ENCODE measurements at places on chromosomes 2 and 18.
A peak's percentile ranks its signal among the peaks of the same experiment; 100 is the strongest.

DNA sequence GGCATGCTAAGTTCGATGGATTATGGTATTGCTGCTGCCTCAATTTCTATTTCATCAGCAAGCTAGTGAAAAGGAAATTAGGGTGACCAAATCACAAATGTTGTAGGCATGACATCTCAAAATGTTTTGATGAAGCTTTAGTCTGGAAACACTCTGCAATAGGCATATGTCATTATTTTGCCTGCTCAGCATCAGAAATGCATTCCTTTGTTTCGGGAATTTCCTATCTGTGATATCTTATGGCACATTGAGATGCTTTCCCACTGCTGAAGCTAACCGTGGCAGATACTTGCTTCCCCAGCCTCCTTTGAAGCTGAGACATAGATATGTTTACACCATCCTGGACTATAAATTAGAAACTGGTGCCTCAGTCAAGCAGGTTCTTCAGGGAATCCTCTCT lies 119.7 kb downstream of the CDC42EP3 start:
- no peak overlapping the region for H3K4me3 ChIP-seq
- DNase-seq = no peak
- H3K27ac ChIP-seq = no peak overlapping the region
- H3K27me3 ChIP-seq = no peaks in the 10 kb centered on the region
- no peaks in the 10 kb centered on the region for H3K4me1 ChIP-seq

DNA sequence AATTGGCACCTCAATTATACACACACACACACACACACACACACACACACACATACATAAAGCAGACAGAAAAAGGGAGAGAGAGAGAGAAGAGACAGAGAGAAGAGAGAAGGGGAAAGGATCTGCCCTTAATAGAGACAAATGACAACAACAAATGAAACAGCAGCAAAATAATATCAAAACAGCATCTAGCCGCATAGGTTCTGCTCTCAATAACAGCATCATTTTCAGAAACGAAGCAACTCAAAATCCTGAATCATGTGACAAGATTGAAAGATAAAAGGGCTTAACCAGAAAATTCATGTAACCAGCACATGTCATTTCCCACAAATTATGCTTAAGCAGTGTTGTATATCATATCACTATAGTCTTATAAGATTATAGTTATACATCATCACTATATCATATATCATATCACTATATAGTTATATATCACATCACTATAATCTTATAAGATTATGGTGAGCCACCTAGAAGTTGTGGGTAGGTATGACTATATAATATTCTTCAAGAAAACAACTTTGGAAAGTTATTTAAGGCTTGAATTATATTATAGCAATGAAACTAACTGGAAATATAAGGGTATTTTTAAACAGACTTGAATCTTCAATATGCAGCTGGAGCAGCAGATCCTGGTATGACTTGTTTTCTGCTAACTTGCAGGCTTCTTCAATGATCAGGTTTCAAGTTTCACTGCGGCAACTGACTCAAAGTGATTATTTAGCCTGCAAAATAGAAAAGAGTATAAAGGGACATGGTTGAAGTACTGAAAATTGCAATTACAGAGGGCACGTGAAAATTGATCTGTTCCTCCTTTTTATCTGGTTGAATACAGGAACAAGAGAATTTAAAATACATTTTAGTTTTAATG lies 16.1 kb upstream of the VPS54 start:
- DNase-seq = peak; percentile 49
- H3K27me3 ChIP-seq = no peaks in the 10 kb centered on the region
- H3K36me3 ChIP-seq = no peaks in the 10 kb centered on the region
- H3K27ac ChIP-seq = no peak overlapping the region
- H3K4me1 ChIP-seq = peaks cover 22% of the 10 kb centered on the region

- H3K4me3 ChIP-seq = no peak overlapping the region
- H3K36me3 ChIP-seq = no peaks in the 10 kb centered on the region
- H3K27me3 ChIP-seq = no peaks in the 10 kb centered on the region
- DNase-seq = no peak
- H3K4me1 ChIP-seq = no peaks in the 10 kb centered on the region
Measured at GRCh38 chr2:211944572-211944971, 594.0 kb downstream of the ERBB4 start.

DNA sequence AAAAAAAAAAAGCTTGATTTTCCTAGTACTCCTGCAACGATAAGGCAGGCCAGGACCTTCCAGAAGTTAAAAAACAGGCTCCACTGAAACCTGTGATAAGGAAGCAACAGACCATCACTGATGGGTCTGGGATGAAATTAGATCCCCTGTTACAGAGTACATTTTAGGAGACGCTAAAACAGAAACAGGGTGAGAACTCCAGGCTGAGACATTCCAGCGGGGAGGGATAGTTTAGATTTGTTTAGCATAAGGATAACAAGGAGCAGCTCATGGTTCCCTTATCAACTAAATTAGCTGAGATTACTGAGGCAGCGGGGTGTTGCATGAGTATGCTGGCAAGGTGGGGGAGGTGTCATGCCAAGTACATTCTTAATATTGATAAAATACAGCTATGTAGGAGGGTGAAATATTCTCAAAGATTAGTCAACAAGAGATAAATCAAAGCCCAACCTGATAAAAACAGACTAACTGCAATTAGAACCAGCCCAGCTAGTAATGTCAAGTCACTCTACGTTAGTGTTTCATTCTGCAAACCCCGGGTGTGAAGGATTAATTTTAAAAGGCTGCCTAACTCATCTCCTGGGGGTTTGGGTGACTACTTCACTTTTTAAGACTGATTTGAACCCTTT lies 75.0 kb upstream of the BZW1 start:
- H3K27ac ChIP-seq = no peak overlapping the region
- H3K4me3 ChIP-seq = no peak overlapping the region
- H3K36me3 ChIP-seq = no peaks in the 10 kb centered on the region
- peaks cover 5% of the 10 kb centered on the region for H3K4me1 ChIP-seq

DNA sequence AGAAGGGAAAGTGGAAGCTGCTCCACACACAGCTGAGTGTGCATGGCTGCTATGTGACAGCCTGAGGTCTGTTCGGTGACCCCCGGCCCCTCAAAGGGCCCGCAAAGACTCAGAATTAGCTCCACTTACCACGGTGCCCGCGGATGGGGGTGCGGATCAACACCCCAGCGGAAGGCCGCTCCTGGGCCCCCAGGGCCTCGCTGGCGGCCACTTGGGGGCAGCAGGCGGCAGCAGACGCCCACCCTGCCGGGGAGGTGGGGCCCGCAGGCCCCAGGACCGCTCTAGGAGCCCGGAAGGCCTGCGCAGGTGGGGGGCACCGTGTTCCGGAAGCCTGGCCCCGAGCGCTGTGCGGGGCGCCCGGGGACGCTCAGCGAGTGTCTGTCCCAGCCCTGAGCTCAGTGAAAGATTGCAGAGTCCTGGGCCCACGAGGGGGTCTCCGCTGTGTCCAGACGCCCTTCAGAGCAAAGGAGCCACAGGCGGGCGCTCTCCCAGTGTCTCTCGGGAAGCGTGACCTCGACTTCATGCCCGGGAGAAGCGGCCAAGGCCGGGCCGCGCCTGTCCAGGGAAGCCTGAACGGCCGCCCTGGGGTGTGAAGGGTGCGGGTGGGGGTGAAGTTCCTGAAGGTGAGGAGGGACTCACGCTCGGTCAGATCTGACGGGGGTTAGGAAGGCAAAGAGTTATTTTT lies 118.7 kb downstream of the VAPA start:
- H3K4me1 ChIP-seq = no peaks in the 10 kb centered on the region
- H3K36me3 ChIP-seq = no peaks in the 10 kb centered on the region
- no peaks in the 10 kb centered on the region for H3K27me3 ChIP-seq
- no peak overlapping the region for H3K27ac ChIP-seq

GRCh38 chr2:178707476-178707875 lies 99.7 kb downstream of the TTN start:
- H3K4me3 ChIP-seq = no peak overlapping the region
- no peaks in the 10 kb centered on the region for H3K4me1 ChIP-seq
- H3K36me3 ChIP-seq = no peaks in the 10 kb centered on the region
- no peaks in the 10 kb centered on the region for H3K27me3 ChIP-seq
- no peak overlapping the region for H3K27ac ChIP-seq

- H3K27me3 ChIP-seq = no peaks in the 10 kb centered on the region
- no peak overlapping the region for H3K4me3 ChIP-seq
- no peak overlapping the region for H3K27ac ChIP-seq
Measured at GRCh38 chr2:167692191-167692590, 555.2 kb downstream of the STK39 start.
